CD4-positive, alpha-beta T cell treated with Interleukin-4 for 4 hours (primary cell): ENCODE measurements at places on chromosomes 3 and 15.

DNA sequence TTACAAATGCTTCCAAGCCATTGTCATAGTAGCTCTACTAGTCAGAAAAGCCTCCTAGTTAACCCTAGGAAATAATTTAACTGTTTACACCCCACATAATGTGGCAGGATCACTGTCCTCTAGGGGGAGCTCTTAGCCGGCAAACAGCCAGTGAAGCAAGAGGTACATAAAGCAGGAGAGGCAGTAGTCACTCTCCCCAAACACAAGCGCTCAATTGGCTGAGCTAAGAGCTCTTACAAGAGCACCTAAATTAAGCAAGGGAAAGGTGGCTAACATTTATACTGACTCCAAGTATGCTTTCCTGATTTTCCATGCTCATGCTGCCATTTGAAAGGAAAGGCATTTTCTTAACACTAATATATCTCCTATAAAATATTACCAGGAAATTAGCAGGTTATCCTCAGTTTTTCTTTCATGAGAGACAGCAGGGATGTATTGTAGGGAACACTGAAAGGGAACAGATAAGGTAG lies 37.6 kb downstream of the NCEH1 start:
- peak; percentile 70 for DNase-seq

DNA sequence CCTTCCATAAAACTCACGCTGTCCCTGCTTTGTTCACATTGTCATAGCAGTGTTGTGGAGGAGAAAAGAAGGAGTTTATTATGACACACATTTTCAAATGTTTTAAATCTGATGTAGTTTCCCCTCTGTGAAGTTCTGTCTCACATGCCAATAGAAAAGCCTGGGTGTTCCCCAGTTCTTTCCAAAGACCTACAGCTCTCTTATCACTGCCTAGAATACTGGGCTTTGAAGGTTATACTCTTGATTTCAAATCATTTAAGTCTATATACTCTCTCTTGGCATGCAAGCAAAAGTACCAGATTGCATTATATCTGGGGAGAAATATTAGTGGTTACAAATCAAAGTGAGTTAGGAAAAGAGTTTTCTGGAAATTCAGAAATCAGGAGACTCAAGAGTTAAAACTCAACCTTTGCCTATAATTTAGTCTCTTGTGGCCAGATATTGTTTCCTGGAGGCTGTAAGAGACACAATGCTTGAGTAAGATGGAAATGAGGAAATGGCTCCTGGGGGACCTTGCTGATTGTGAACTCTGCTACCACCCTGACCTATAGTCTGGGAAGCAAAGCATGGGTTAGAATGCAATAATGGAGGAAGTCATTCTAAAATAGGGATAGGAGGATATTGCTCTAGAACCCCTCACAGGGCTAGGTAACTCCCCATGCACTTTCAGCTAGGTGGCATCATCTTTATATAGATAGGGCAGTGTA lies 182.8 kb downstream of the KCNAB1 start:
- DNase-seq, result no peak

GRCh38 chr3:154517404-154517803 lies 87.4 kb upstream of the GPR149 start:
- no peak for DNase-seq

DNA sequence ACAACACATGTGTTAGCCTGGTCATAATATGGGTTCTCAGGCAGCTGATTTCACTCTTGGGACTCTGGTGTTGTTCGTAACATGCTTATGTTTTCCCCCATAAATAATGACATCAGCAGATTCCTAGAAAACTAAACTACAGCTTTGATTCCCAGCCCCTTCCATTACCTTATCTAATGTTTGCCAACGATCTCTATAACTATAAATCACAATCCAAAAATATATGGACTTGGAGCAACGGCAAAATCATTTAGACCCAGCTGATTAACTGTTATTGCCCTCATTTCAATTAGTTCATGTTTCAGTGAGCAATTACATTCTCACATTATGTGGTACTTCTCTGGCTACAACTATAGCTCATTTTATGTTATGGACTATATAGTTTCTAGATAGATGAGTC lies 531.3 kb downstream of the MAGI1 start:
- no peak for DNase-seq

- no peak for DNase-seq
Observed at GRCh38 chr3:177776661-177777101, 579.4 kb upstream of the TBL1XR1 start.

- DNase-seq, result no peak
Observed at GRCh38 chr3:120202363-120202762, 82.7 kb downstream of the GPR156 start.

DNA sequence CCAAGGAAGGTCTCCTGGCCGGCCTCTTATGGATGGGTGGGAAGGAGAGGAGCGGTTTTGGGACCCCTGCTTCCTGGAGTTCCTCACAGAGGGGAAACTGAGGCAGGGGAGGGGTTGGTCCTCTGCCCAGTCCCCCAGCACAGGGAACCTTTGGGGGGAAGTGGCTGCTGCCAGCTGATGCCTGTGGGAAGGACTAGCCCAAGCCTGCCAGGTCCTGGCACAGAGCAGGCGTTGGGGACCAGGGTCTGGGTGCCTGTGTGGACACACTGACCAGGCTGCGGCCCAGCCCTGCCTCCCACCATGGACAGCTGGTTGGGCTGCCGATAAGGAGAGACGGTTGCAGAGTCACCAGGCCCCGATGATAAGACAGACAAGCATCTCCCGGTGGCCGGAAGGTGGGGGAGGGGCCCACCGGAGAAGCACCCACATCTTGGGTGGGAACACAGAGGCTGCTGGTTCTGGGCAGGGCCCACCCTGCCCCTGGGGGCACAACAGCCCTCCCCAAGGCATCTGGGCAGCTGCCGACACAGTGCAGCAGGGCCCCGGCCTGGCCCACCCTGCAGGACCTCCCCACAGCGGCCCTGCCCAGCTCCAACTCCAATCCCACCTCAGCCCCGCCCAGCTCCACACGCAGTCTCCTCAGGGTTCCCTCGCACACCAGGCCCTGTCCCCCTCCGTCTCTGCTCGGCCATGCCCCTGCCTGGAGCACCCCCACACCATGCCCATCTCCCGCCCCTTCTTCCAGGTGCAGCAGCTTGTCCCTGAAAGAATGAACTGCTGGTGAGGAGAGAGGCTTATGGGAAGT lies 50.7 kb downstream of the DNAJB8 start:
- DNase-seq, result no peak

- DNase-seq, result no peak
Observed at GRCh38 chr3:126780666-126781065, 76.6 kb downstream of the CHCHD6 start.

DNA sequence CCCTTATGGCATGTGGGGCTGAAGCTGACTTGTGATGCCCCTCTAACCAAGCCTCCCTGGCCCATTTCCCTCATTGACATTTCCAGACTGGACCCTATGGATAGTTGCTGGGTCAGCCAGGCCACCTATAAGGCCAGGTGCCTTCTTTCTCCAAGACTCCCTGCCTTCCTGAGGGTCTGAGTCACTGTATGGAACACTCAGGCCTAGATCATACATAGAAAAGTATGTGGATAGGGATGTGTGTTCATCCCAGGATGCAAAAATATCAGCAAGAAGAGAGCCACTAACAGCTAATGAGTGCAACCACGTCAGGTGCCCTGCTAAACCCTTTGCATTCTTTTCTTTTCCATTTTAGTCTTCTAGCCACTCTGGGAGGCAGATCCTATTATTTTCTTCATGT lies 168.4 kb upstream of the WNT5A start:
- no peak for DNase-seq

GRCh38 chr3:7734456-7734855 lies 767.2 kb upstream of the LMCD1 start:
- DNase-seq, result no peak

DNA sequence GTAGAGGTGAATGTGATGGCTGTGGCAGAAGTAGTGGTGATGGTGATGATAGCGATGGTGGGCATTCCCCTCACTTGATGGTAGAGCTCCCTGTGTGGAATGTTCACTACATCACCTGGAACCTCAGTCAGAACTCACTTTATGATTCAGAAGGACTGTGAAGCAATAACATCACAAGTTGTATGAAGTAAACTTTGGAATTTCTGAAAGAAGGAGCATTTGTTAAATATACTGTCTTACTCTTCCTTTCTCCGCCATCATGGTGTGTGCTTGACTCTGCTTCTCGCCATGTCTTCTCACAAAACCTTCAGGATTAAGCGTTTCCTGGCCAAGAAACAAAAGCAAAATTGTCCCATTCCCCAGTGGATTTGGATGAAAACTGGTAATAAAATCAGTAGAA lies at the start of gene PP2D1:
PP2D1 (minus strand) TSS at position 101 of the 400 bp plus-strand sequence. CDS start 192 bp downstream, outside the sequence.
- DNase-seq, result no peak

- DNase-seq, result no peak
Observed at GRCh38 chr3:100062665-100063064, 51.6 kb downstream of the FILIP1L start.

DNA sequence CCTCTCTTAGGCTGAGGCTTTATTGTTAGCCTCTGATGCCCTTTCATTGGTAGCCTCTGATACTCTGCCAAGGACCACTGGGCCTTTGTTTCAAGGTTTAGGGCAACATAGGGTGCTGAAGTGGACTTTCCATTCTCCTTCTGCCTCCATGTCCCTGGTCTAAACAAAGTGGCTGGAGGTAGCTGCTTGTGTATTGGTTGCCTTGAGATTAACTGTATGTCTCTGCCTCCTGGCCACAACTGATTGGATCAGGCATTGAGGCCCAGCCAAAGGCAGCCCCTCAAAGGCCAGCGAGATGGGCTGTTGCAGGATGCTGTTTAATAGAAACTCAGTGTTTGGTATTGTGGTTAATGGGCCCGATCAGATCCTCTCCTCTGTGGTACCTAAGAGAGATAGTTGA lies 77.9 kb upstream of the PRR23C start:
- DNase-seq, result no peak

DNA sequence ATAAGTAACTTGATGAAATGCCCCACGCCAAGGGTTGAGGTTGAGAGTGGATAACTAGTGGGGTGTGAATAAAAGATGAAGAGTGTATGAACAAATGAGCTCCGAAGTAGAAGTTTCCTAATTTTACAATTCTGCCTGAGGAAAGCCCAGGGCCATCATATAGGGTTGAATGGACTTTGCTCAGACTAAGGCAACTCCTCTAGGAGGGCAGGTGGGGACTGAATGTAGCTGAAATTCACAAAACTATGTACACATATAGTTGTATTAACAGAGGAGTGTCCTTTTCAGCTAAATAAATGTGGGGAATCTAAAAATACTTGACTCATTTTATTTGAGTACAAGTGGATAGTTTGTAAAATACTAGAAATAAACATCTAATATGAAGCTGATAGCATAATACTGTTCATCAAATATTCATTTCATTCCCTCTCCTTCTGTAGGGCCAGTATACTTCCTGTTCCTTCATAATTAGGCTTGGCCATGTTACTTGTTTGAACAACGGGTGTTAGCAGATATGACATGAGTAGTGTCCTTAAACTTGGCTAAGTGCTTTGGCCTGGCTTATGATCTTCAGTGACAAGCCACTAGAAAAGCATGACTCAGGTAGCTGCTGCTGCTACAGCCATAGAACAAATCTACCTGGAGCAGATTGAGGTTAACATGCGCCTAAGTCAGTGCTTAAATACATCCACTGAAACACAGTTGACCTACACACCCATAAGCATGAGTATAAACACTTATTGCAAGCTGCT lies 26.5 kb downstream of the PLSCR1 start:
- DNase-seq, result no peak

DNA sequence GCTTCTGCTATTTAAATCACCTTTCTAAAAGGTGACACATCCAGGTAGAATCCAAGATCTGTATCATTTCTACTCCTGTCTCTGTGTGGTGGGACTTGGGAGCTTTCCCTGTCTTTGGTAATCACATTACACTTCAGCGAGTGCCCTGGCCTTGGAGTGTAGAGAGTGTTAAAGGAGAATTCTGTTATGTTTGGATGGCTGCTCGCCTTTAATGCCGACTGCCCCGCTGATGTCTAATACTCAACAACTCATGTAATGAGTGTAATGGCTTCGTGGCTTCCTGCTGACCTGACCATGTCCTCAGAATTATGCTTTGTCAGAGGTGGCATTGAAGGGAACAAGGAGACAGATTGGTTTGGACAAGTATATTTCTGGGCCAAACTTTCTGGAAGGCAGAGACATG lies 66.3 kb upstream of the LRTM1 start:
- DNase-seq, result no peak

- DNase-seq, result no peak
Observed at GRCh38 chr3:113560271-113560670, 27.9 kb downstream of the SIDT1 start.

GRCh38 chr3:183613366-183614285 lies 21.8 kb upstream of the KLHL24 start:
- no peak for DNase-seq

DNA sequence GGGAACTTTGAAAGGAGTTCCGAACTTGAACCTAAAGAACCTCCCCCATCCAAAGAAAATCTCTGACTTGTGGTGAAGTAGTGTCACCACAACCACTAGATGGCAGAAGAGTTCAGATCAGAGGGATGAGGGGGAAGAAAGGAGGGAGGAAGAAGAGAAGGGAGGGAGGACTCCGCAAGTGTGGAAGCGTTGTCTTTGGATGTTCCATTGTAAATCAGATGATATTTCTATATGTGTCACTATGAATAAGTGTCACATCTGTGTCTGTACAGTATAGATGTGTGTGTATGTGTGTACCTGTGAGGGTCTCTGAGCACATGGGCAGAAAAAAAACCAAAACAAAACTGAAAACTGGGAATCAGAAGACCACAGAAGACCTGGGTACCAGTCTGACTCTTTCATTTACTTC lies 16.9 kb downstream of the SLC24A1 start:
- DNase-seq, result peak; percentile 69

GRCh38 chr3:111568911-111569310 lies 26.2 kb downstream of the ZBED2 start:
- no peak for DNase-seq

DNA sequence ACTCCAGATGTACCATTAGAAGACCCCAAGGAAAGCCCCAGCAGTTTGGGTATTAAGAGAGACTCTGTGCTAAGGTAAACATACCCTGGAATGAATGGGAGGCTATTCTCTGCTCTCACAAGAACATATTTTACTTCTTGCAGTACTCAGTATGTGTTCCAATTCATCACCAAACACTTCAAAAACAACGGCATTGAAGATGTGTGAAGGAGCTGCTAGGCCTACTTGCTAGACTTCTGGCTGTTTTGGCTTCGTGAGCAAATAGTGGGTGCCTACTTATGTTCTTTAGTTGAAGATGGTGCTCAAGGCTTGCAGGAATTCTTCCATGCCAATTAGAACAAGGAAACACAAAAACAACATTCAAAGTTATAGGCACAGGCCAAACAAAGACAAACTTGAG lies 514.5 kb downstream of the ROBO1 start:
- no peak for DNase-seq

DNA sequence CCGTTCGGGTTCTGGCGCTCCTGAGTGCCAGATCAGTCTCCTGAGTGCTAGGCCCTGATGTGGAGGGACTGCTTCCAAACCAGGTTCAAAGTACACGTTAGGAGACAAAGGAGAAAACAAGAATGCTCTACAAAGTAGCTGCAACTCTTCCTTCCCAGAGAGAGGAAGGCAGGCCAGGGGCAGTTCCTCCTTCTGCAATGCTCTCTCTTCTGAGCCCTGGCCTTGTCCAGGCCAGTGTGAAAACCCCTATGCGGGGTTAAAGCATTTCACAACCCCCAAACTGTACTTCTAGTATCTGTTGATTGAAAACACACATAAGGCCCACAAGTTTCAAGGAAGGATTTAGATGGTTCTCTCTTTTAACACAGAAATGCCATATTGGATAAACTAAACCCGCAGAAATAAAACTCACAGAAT lies 9.7 kb upstream of the CALML4 start:
- DNase-seq, result no peak
